ENCODE measurements at places on chromosomes 4 and X.
A peak's percentile ranks its signal among the peaks of the same experiment; 100 is the strongest.

- DNase-seq: peak; percentile 11
These were observed 112.4 kb upstream of the SPRY1 start for GRCh38 chr4:123284168-123284567.

GRCh38 chr4:79650794-79651431, 242.9 kb upstream of the GK2 start:
- peak; percentile 79 for DNase-seq

GRCh38 chrX:66162331-66162822, 1.7 kb upstream of the HEPH start:
- DNase-seq: no peak

GRCh38 chrX:44842550-44843317, 1.1 kb upstream of the DUSP21 start:
- no peak for DNase-seq

DNA sequence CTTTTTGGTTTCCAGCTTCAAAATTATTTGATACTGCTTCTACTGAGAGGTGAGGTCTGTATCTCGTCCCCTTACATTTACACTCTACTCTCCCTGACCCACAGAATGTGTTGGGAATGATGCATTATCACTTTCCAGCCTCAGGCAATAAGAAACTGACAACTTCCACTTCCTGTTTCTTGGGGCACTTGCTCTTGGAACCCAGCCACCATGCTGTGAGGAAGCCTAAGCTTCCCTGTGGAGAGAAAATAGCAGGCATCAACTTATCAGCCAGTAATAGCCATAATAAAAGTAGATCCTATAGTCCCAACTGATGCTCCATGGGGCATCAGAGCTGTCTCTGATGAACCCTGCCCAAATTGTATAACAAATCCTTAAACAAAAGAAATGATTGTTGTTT, 32.6 kb downstream of the RELL1 start:
- DNase-seq: no peak

GRCh38 chrX:45806410-45807121, 605.9 kb upstream of the DIPK2B start:
- DNase-seq: peak; percentile 75

GRCh38 chrX:100070334-100070849, 339.7 kb downstream of the PCDH19 start:
- no peak for DNase-seq

DNA sequence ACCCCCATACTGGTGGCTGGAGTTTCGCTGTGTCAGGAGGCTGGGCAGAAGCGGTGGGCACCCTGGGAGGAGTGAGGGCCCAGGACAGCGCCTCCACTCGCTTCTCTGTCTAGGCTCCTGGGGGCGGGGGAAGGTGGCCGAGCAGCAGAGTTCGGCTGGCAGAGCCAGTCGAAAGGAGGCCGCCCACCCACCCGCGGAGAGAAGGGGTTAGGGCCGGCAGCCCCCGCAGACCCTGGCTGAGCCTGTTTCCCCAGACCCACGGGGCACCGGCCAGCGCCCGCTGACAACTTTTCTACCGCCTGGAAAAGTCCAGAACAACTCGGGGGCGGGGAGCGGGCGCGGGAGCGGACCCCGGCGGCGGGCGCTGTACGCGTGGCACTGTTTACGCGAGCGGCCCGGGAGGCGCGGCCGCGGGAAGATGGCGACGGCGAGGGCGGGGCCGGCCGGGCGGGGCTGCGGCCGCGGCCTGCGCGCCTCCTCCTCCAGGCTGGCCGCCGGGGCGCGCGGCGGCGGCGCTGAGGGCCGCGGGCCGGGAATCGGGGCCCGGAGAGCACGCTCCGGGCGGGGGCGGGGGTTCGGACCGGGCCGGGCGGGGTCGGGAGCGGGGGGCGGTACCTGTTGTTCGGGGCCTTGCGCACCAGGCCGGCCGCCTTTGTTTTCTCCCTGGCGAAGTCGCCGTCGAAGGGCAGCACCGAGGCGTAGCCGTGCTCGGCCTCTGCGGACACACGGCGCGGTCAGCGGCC, 628 bp downstream of the MXD4 start:
- DNase-seq: no peak

DNA sequence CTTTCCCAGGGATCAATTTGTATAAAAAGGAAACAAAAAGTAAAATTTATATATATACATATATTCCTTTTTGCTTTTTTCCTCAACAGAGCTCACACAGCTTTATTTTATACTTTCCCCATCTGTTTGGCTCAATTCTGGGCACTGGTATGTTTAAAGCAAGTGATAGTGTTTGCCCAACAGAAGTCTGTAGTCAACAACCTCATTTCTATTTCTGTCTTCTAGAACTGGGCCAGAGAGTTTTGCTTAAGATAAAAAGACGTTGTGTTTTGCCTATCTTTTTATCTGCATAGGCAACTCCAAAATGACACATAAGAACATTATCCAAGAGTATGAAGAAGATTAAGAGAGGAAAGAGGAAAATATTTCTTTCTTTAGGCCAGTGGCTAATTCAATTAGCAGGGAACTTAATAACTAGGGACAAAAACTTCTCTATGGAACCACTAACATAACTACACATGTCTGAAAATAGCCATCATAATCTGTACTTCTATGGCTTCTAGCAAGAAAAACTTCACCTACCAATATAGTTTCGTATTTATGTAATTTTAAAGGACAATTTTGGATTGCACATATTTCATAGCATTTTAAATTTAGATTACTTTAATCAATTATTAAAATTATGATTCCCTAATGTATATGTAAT, 1300.5 kb downstream of the ARAP2 start:
- DNase-seq: no peak

GRCh38 chrX:40108959-40109287, 11.2 kb upstream of the BCOR start:
- no peak for DNase-seq

DNA sequence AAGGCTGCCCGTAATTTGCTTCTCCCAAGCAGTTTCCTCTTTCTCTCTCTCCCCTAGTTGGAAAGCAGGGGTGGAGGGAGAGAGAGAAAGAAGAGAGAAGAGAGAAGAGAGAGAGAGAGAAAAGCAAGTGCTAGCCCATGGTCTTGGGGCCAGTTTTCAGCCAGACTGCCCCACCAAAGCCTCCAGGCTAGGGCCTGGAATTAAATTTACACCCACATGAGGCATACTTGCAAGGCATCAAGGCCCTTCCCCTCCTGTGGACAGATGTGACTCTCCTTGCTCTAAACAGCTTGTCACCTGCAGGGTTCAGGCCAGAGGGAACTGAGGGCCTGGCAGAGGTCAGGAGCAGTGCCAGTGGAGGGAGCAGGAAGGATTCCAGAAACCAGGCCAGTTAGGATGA, 1.7 kb upstream of the CXCR3 start:
- DNase-seq: no peak

All from AG09319 (cell line).